ENCODE measurements at places on chromosomes 5 and 9.

GRCh38 chr5:100860407-100860806, 42.7 kb downstream of the ST8SIA4 start:
- H3K36me3 ChIP-seq, result peaks cover 58% of the 10 kb centered on the region
- peak overlapping the region; percentile 31 for H3K27ac ChIP-seq
- no peak for DNase-seq
- H3K4me3 ChIP-seq, result no peak overlapping the region
- H3K27me3 ChIP-seq, result no peaks in the 10 kb centered on the region

GRCh38 chr5:108148715-108149139, 233.2 kb downstream of the FBXL17 start:
- H3K27ac ChIP-seq, result no peak overlapping the region
- DNase-seq, result no peak
- H3K27me3 ChIP-seq, result no peaks in the 10 kb centered on the region

- no peak overlapping the region for H3K4me3 ChIP-seq
- peaks cover 4% of the 10 kb centered on the region for H3K4me1 ChIP-seq
- no peaks in the 10 kb centered on the region for H3K27me3 ChIP-seq
Observed at GRCh38 chr5:141992349-141992963, 20.4 kb downstream of the GNPDA1 start.

GRCh38 chr5:123964884-123965283, 452.9 kb downstream of the CSNK1G3 start:
- H3K36me3 ChIP-seq, result no peaks in the 10 kb centered on the region
- H3K27me3 ChIP-seq, result no peaks in the 10 kb centered on the region
- no peak overlapping the region for H3K27ac ChIP-seq
- DNase-seq, result no peak
- no peak overlapping the region for H3K4me3 ChIP-seq

- H3K27me3 ChIP-seq, result no peaks in the 10 kb centered on the region
- H3K36me3 ChIP-seq, result peaks cover 36% of the 10 kb centered on the region
- H3K27ac ChIP-seq, result no peak overlapping the region
Observed at GRCh38 chr9:2645569-2645968, 24.0 kb downstream of the VLDLR start.

GRCh38 chr9:5452286-5452609, 1.9 kb downstream of the CD274 start:
- peak overlapping the region; percentile 65 for H3K4me3 ChIP-seq
- H3K4me1 ChIP-seq, result peaks cover 74% of the 10 kb centered on the region
- H3K36me3 ChIP-seq, result peaks cover 13% of the 10 kb centered on the region
- H3K27me3 ChIP-seq, result no peaks in the 10 kb centered on the region
- DNase-seq, result no peak

DNA sequence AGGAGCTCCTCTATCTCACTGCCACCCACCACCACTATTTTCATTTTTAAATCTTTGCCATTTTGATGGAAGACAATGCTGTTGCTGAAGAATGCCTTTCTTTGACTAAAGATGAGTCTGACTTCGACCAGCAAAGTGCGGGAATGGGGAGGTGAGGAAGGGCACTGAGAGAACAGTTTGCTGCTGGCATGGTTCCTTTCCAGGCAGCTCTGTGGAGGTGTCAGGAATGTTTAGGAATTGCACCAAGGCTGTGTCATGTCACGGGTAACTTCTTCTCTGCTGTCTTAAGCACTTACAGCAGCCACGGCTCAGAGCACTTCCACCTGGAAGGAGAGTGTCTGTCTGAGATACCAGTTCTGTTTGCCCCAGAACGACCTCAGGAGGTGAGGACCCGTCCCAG, 41.4 kb upstream of the SHB start:
- no peaks in the 10 kb centered on the region for H3K4me1 ChIP-seq
- H3K27me3 ChIP-seq, result peaks cover 7% of the 10 kb centered on the region
- DNase-seq, result no peak
- H3K36me3 ChIP-seq, result no peaks in the 10 kb centered on the region

- H3K27ac ChIP-seq, result no peak overlapping the region
- peaks cover 3% of the 10 kb centered on the region for H3K36me3 ChIP-seq
- H3K27me3 ChIP-seq, result peaks cover 8% of the 10 kb centered on the region
Observed at GRCh38 chr5:177447066-177447610, 524 bp downstream of the PRR7 start.

DNA sequence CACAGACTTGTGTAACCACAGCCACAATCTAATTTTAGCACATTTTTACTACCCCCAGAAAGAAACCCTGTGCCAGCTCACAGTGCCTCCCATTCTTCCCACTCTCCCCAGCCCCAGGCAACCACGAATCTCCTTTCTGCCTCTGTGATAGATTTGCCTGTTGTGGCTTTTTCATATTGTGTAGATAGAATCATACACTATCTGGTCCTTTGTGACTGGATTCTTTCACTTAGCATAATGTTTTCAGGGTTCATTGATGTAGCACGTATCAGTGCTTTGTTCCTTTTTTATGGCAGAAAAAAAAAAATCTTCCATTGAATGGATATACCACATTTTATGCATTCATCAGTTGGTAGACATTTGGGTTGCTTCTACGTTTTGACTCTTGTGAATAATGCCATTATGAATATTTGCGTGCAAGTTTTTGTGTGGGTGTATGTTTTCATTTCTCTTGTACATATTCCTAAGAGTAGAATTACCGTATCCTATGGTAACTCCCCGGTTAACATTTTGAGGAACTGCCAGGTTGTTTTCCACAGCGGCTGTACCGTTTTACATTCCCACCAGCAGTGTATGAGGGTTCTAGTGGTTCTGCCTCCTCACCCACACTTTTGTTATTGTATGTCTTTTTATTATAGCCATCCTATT, 64.5 kb downstream of the RCL1 start:
- H3K4me1 ChIP-seq, result peaks cover 8% of the 10 kb centered on the region
- no peak overlapping the region for H3K27ac ChIP-seq
- no peak for DNase-seq

DNA sequence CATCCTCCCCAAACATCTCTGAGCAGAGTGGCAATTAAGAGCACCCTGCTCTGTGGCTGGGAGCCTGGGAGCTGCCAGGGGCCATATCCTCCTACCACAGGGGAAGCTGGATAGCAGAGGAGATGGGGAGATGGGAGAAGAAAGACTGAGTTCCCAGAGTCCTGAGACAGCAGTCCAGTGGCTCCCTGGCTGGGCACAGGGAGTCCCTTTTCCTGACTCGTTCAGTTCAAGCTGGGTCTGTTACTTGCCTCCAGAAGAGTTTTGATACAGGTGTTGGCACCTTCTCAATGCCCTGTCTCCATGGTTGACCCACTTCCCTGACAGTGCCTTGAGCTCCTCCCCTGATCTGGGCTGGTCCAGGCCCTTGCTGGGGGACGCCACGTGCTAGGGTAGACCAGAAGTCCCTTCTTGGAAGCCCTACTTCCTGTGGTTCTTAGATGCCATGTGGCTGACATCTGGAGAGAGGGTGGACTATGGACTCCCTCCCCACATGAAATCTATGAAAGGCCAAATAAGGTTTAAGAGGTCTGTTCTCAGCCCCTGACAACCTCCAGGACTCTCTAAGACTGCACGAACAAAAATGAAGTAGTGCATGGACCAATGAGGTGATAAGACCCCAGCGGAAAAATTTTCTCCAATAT, 166.2 kb downstream of the AUH start:
- no peak overlapping the region for H3K4me3 ChIP-seq
- peak overlapping the region; percentile 98 for H3K27ac ChIP-seq
- H3K36me3 ChIP-seq, result peaks cover 23% of the 10 kb centered on the region

- H3K4me3 ChIP-seq, result no peak overlapping the region
- no peak for DNase-seq
- H3K36me3 ChIP-seq, result peaks cover 4% of the 10 kb centered on the region
- no peak overlapping the region for H3K27ac ChIP-seq
Observed at GRCh38 chr5:173901705-173902104, 13.6 kb downstream of the CPEB4 start.

GRCh38 chr5:165130656-165131055, 1625.2 kb downstream of the MAT2B start:
- no peak for DNase-seq
- H3K27ac ChIP-seq, result no peak overlapping the region
- H3K4me3 ChIP-seq, result no peak overlapping the region
- no peaks in the 10 kb centered on the region for H3K27me3 ChIP-seq
- H3K36me3 ChIP-seq, result no peaks in the 10 kb centered on the region

DNA sequence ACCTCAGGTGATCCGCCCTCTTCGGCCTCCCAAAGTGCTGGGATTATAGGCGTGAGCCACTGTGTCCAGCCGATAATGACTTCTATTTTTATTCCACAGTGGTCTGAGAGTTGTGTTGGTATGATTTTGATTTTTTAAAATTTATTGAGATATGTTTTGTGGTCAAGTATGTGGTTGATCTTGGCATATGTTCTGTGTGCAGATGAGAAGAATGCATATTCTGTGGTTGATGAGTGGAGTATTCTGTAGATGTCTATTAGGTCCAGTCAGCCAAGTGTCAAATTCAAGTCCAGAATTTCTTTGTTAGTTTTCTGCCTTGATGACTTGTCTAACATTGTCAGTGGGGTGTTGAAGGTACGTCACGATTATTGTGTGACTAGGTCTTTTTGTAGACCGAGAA, 338.2 kb upstream of the TARS1 start:
- H3K27ac ChIP-seq, result no peak overlapping the region
- H3K4me3 ChIP-seq, result no peak overlapping the region
- no peaks in the 10 kb centered on the region for H3K4me1 ChIP-seq

DNA sequence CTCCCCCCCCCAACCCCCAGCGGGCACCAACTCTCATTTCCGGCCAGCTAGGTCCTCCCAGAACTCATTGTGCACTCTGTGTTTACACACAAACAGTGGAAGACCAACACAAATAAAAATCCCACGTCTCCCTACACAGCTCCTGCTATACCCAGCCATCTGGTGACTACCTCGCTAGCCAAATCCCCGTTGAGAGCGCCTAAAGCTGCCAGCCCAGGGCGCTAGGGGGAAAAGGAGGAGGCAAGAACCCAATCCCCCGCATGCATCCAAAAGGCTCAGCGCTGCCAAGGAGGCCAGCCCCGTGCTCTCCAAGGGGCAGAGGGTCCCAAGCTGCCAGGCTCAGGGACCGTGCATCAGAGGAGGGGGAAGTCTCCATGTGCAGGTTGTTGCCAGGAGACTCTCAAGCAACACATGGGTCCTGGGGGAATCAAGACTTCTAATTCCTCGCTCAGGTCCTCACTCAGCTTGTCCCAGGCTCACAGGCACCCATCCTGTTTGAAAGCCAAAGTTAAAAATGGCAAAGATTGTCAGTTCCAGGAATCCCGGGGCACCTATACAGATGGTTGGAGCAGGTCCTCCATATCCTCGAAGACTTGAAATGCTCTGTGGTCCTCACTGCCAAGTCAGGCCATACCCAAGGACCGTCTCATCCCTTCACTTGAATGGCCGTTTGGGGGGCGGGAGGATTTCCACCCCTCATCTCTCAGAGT, 2.7 kb downstream of the ASTN2 start:
- no peak overlapping the region for H3K27ac ChIP-seq
- peaks cover 2% of the 10 kb centered on the region for H3K4me1 ChIP-seq
- peaks cover 26% of the 10 kb centered on the region for H3K27me3 ChIP-seq
- H3K36me3 ChIP-seq, result no peaks in the 10 kb centered on the region
- DNase-seq, result no peak

DNA sequence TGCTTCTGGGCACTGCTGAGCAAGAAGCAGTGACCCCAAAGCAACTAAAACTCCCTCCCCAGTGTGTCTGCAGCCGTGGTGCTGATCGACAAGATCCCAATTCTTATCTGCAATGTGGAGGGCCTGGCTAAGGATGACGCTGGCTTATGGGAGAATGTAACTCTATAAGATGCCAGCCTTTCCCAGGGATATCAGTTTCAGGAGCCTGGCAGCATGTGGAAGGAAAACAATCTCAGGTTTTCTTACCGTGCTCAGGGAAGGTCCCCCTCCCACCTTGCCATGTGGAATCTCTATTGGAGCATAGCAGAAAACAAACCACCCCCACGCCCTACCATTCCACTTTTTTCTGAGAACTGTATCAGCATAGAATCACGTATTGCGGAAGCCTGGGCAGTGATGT, 87.7 kb upstream of the PTPN3 start:
- H3K27ac ChIP-seq, result no peak overlapping the region
- no peak for DNase-seq
- no peaks in the 10 kb centered on the region for H3K36me3 ChIP-seq
- H3K27me3 ChIP-seq, result peaks cover 3% of the 10 kb centered on the region

GRCh38 chr5:67035098-67035740, 161.4 kb downstream of the CD180 start:
- H3K27me3 ChIP-seq, result no peaks in the 10 kb centered on the region
- H3K4me1 ChIP-seq, result peaks cover 34% of the 10 kb centered on the region
- no peaks in the 10 kb centered on the region for H3K36me3 ChIP-seq
- H3K4me3 ChIP-seq, result no peak overlapping the region
- no peak overlapping the region for H3K27ac ChIP-seq

DNA sequence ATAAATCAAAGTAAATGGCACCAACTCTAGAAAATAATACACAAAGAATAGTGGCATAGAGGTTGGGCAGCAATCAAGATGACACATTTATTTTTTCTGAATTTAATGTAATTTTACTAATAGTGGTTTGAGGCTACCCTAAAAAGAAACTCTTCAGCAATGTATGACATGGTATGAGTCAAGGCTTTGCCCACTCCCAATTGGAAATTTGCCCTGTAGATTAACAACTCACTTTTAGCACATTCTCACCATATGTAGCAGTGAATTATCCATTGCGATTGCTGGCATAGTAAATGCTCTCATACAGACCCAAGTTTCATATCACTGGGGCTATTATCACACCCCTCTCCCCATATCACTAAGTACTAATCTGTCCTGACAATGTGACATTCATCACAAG, 832.1 kb upstream of the ZNF608 start:
- no peak for DNase-seq
- no peak overlapping the region for H3K27ac ChIP-seq
- H3K36me3 ChIP-seq, result no peaks in the 10 kb centered on the region
- H3K4me1 ChIP-seq, result no peaks in the 10 kb centered on the region

DNA sequence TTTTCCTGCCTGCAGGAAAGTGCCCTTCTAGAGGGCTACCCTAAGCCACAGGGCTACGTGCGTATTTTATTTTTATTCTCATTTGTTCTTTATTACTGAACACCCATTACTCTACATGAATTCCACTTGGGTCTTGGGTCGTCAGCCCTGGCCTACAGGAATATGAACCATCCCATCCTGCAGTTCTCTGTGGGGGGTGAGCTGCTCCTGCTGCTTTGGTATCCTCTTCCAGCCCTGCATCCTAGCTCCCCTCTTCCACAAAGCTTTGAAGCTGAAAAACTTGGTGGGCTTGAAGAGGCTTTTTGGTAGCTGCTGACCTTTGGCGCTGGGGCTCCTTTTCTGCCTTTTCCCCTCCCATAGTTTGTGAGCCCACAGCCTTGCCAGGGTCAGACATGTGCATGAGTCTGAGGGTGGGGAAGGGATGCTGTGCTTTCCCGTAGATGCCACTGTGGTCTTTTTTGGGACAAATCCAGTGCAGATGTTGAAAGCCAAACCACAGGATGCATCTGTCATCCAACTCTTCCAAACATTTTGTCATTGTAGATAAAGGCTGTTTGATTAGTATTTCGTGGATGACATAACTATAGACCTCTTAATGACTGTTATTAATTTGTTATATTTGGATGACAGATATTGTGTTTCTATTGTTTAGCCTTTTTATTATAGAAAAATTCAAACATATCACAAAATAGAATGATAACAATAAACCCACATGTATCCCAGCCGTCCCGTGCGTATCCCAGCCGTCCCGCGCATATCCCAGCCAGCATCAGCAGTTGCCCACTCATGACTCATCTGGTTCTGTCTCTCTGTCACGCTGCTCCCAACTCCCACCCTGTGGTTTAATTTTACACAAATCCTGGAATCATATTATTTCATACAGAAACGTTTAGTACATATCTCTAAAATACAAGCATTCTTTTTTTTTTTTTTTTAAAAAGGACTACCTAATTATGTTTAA, 43.9 kb downstream of the SLC46A2 start:
- no peak overlapping the region for H3K4me3 ChIP-seq
- no peaks in the 10 kb centered on the region for H3K36me3 ChIP-seq
- no peaks in the 10 kb centered on the region for H3K27me3 ChIP-seq

GRCh38 chr9:8078641-8079140, 279.1 kb upstream of the DMAC1 start:
- no peak for DNase-seq
- no peak overlapping the region for H3K27ac ChIP-seq
- no peaks in the 10 kb centered on the region for H3K36me3 ChIP-seq
- H3K27me3 ChIP-seq, result peaks cover 4% of the 10 kb centered on the region
